ENCODE measurements at places on chromosomes 12 and 14.

DNA sequence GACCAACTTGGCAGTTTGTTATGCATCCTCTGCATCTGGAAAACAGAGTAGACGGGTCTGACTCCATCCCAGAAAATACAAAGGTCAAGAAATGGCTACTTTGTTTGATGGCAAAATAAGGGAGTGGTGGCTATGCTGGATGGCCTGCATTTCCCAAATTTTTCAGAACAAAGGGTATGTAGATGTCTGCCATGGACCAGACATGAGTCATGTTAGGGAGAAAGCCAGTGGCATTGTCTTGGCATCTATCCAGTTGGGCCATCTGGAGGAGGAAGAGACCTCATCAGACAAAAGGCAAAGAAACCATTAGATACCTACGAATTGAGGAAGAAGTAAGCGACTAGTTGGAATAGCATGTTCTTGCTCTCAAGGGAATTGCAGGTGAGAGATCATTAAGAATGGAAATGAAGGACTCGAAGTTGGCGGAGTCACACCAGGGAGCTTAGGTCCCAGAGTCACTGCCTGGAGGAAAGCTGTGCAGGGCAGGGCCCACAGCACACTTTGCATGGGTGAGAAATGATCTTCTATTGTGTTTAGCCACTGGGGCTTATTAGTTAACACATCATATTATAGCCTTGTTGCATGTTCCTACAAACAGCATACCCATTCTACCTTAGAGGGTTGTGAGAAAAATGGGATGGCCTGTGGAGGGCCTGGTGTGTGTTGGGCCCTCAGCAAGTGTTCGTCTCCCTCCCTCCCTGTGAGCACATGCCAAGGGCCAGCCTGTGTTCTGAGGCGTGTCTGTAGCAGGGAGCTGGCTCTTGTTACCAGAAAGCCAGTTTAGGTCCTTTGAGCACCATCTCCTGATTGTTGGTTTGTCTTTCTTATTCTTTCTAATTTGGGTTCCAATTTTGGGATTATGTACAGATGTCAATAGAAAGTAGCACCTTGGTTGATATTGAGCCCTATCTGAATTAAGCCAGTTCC, 119.4 kb downstream of the KTN1 start:
- DNase-seq: peak; percentile 78

- DNase-seq: no peak
These were observed 231.5 kb downstream of the AACS start for GRCh38 chr12:125296701-125297100.

DNA sequence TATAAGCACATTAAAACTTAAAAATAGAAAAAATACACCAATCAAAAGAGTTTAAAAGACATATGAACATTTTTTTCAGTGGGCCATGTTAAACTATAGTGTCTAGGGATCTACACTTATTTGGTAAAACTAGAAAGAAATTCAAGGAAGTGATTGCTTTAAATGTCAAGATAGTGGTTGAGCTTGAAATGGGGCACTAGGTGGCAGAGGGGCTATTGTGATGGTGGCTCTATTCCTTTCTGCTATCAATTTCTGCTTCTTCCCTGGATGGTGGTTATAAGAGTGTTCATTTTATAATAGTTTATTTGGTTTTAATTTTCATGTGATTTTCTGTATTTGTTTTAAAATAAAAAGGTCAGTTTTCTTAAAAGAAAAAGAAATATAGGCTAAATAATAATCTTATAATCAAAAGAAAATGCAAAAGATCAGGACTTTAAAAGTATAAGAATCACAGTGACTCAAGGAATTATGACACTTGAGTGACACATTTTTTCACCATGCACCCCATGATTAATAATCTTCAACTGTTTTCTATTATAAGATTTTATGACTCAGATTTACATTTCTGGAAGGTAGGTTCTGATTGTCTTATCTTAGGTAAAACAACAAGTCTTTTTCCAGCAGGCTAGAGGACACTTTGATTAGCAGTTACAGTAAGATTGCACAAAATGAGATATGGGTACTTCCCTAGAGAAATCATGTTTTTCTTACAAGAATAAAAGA, 137.5 kb downstream of the FSCB start:
- DNase-seq: peak; percentile 11

DNA sequence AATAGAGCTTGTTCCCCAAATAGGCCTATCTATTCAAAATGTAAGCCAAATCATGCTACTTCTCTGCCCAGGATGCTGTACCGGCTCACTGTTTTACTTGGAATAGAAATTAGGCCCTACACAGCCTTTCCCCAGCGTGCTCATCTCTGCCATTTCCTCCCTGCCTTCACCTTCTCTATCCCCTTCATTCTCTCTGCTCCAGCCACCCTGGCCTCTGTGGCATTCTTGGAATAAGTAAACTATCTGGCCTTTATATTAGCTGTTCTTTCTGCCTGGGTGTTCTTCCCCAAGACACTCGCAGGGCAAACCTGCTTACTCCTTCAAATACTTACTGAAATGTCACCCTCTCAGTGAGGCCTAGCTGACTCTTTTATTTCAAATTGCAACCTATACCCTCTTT, 30.9 kb upstream of the DYRK2 start:
- peak; percentile 27 for DNase-seq

GRCh38 chr12:5188472-5188871, 144.8 kb downstream of the KCNA5 start:
- no peak for DNase-seq

DNA sequence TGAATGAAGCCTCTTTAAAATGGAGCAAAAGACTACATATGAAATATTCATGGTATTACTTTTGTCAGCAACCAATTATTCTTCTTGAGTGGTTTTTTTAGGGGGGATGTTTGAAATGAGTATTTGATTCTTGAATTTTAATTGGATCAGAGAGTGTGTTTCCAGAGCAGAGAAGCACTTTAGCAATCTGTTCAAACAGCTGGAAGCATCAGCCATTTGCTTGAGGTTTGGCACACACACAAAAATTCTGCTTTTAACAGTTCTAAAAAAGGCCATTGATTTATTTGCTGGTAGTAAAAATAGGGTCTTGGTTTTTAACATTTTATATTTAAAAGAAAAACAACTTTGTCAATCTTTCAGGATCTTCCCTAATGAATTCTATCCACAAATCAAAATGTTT, 292.7 kb downstream of the LRFN5 start:
- no peak for DNase-seq

DNA sequence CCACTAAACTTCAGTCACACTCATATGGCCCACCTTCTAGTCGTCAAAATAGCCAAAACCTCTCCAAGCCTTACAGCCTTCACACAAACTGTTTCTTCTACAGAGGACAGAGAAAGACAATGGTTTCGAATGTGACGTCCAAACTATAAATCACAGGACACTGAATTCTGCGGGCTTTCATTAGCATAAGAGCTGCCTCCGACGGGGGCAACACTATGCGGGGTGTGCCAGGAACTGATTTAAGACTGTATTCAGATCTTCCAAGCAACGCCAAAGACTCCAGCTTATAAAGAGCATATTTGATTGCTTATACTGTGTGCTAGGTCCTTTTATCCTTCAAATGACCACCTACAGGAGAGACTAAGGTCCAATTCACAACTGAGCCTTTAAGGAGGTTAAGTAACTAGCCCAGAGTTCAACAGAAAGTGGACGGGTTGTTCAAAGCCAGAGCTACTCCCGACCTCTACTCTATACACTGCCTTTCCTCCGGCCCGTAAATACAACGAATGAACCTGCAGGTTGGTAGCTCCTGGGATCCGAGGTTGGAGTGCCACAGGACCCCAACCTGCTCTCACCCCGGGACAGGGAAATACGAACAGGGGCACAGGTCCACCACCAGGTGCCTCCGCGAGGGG, 575 bp downstream of the L2HGDH start:
- peak; percentile 6 for DNase-seq

DNA sequence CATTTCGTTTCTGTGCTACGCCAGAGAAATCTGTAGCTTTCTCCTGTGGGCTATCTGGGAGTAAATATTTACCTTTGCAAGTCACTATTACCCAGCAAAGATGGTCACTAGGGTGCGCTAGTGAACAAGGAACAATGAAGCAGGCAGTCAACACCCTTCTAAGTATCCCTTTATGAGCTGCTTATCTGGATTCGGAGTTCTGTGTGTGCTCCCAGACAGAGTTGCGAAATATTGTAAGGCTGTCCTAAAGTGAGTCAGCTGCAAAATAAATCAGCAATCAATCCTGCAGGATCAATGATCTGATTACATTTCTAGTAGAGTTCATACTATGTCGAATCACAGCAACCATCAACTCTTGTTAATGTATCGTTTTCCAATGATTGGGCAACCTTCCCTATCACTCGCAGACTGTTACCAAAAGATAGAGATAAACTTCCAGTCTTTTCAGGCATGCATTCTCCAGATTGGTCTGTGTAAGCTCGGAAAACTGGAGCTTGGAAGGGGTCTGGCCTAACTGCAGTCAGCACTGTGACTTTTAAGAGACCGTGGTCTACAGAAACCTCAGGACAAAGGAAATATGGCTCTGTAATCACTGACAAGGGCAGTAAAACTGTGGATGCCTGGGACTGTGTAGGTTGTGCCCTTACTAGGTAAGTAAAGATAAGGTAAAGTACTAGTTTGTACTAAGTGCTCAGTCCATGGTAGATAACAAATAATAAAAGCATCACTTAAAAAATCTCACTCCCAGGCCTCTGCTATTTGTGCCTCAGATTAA, 133.5 kb downstream of the KCNK10 start:
- DNase-seq: peak; percentile 93

- peak; percentile 37 for DNase-seq
These were observed 14.3 kb downstream of the DIO3 start for GRCh38 chr14:101575581-101575980.

GRCh38 chr14:90819734-90820393, 3.6 kb upstream of the TTC7B start:
- DNase-seq: no peak

DNA sequence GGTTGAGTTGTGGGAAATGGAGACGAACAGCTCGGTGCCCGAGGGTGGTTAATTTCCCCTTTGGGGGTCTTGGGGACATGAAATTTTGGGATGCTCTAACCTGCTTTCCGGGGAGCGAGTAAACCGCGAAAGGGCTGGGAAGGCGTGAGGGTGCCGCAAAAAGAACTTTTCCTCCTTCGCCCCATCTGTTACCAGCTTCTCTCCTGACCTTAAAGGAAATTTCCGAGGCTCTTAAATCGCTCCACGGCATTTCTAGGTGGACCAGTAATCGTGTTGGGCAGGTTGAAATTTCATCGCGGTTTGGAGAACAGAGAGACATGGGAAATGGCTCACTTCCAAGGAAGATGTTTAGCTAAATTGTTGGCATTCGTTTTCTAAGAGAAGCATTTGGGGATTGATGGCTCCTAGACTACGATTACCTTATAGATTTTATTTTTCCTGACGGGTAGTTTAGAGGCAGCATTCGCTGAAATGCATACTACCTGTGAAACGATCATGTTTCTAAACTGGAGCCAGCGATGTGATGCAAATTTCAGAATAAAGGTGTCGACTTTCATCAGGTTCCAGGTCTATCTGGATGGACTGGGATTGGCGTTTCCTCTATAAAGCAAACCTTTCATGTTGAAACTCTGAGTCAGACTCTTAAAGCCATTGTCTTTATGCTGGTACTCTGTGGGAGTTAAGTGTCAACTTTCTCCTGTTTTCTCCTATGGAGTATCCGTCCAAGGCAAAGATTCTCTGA, 414.5 kb downstream of the PCNX1 start:
- DNase-seq: peak; percentile 90

- DNase-seq: no peak
These were observed 269.2 kb downstream of the ALG10 start for GRCh38 chr12:34291426-34291901.

DNA sequence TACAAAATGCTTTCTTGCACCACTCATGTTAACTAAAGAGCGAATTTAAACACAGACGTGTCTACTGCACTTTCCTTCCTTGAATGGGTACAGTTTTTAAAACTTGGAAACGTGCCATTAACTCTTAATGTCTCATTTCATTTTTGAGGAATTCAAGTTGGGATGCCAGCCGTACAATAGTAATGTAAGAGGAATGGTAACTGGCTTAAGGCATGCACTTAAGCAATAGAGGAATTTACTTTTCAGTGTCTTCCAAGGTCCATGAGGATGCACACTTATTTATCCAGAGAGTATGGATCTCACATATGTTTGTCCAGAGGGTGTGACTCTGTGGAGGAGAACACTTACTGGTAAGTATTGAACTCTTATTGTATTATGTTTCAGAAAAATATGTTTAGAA, 52.9 kb downstream of the PPP4R4 start:
- DNase-seq: no peak

DNA sequence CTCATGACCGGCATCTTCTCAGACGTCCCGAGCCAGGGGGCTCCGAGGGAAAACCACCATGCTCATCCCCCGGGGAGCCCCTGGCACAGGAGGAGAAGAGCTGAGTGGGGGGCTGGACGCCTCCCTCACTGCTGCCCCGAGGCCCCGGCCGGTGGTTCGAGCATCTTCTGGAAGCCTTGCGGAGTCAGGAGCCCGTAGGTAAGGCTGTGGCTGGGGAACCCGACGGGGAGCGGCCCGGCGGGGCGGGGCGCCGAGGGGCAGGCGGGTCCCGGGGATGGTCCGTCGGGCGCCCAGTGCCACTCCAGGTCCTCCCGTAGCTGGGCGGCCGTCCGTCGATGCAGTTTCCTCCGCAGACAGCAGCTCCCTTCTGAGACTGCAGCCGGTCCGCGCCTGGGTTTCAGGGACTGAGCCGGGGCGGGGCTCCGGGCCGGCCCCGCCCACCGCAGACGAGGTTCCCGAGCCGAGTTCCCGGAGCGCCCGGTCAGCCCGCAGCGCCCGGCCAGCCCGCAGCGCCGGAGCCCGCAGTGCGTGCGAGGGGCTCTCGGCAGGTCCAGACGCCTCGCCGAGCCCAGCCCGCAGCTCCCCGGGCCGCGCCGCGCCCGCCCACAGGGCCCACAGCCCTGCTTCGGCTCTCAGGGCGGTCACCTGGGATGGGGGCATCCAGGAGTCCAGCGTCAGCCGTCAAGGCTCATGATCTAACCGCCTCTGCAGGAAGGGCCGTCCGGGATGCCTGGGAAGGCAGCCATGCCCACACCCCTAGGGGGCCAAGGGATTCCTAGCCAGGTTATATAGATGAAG, at the start of gene PGF:
TSS of gene PGF (minus strand) at position 369 of the 798 bp plus-strand sequence. CDS start at position 14, 355 bp downstream.
- DNase-seq: peak; percentile 70

DNA sequence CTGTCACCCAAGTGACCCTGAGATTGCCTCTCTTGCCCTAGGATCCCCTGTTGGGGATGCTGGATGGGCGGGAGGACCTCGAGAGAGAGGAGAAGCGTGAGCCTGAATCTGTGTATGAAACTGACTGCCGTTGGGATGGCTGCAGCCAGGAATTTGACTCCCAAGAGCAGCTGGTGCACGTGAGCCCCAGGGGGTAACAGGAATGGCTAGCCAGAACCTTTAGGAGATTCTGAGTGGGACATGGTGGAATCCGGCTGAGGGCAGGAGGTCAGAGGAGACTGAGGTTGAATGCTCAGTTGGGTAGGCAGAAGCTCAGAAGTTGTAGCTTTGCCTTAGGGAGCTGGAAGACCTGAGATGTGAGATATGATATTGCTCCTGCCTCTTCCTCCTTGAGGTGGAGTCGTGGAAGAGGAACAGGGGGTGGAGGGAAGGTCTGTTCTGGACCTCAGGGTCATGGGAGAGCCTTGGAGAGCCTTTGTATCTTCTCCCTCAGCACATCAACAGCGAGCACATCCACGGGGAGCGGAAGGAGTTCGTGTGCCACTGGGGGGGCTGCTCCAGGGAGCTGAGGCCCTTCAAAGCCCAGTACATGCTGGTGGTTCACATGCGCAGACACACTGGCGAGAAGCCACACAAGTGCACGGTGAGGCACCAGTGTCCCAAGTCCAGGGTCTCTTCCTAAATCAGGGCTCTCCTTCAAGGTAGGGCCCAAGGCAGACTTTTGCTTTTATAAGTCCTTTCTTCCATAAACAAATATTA, 6.3 kb downstream of the GLI1 start:
- DNase-seq: no peak
